ENCODE measurements at places on chromosomes 1 and 21.
A peak's percentile ranks its signal among the peaks of the same experiment; 100 is the strongest.

- H3K27me3 ChIP-seq, result no peaks in the 10 kb centered on the region
- no peak overlapping the region for H3K4me3 ChIP-seq
- peaks cover 3% of the 10 kb centered on the region for H3K36me3 ChIP-seq
- no peak for DNase-seq
- H3K4me1 ChIP-seq, result no peaks in the 10 kb centered on the region
Measured at GRCh38 chr1:6288665-6289064, 27.8 kb upstream of the GPR153 start.

DNA sequence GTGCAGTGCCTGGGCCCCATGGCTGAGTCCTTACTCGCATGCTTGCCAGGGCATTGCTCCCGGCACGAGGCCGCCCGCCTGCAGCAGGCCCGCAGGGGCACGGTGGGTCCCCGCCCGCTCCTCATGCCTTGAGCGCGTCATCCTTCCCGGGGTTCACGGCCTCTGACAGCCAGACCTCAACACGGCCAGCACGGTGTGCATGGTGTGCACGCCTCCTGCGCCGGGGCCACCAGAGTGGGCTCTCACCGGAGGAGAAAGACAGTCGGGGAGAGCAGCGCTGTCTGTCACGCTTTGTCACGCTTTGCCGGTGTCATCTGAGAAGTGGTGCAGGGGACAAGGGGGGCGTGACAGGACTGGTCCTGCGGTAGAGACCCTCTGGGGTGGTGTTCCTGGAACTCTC is 11.9 kb upstream of the COL18A1 start:
- H3K4me1 ChIP-seq, result no peaks in the 10 kb centered on the region
- H3K27me3 ChIP-seq, result peaks cover 7% of the 10 kb centered on the region
- no peak overlapping the region for H3K4me3 ChIP-seq
- no peak for DNase-seq
- H3K27ac ChIP-seq, result no peak overlapping the region
- no peaks in the 10 kb centered on the region for H3K36me3 ChIP-seq

- no peaks in the 10 kb centered on the region for H3K27me3 ChIP-seq
- no peak overlapping the region for H3K4me3 ChIP-seq
- H3K27ac ChIP-seq, result no peak overlapping the region
- no peaks in the 10 kb centered on the region for H3K36me3 ChIP-seq
Measured at GRCh38 chr1:244820131-244820530, 15.3 kb upstream of the COX20 start.

- H3K4me3 ChIP-seq, result no peak overlapping the region
- peaks cover 6% of the 10 kb centered on the region for H3K36me3 ChIP-seq
- H3K27ac ChIP-seq, result no peak overlapping the region
- DNase-seq, result peak; percentile 73
Measured at GRCh38 chr1:92363401-92363800, 64.5 kb downstream of the RPAP2 start.

- no peak for DNase-seq
- no peak overlapping the region for H3K27ac ChIP-seq
- no peaks in the 10 kb centered on the region for H3K27me3 ChIP-seq
- peaks cover 29% of the 10 kb centered on the region for H3K4me1 ChIP-seq
- no peaks in the 10 kb centered on the region for H3K36me3 ChIP-seq
- H3K4me3 ChIP-seq, result no peak overlapping the region
Measured at GRCh38 chr1:162135271-162135775, 65.8 kb downstream of the NOS1AP start.

DNA sequence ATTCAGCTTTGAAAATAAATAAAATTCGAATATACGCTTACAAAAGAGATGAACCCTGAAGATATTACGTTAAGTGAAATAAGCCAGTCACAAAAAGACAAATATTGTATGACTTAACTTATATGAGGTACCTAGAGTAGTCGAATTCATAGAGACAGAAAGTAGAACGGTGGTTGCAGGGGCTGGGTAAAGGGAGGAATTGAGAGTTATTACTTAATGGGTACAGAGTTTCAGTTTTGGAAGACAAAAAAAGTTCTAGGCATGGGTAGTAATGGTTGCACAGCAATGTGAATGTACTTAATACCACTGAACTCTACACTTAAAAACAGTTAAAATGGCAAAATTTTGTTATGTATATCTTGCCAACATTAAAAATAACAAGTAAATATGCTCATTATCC is 48.6 kb upstream of the ZNHIT6 start:
- DNase-seq, result no peak
- no peak overlapping the region for H3K4me3 ChIP-seq
- H3K27ac ChIP-seq, result no peak overlapping the region
- H3K36me3 ChIP-seq, result no peaks in the 10 kb centered on the region

Data from large intestine (tissue), 12 donors.